ENCODE measurements at places on chromosomes 1 and 21.

DNA sequence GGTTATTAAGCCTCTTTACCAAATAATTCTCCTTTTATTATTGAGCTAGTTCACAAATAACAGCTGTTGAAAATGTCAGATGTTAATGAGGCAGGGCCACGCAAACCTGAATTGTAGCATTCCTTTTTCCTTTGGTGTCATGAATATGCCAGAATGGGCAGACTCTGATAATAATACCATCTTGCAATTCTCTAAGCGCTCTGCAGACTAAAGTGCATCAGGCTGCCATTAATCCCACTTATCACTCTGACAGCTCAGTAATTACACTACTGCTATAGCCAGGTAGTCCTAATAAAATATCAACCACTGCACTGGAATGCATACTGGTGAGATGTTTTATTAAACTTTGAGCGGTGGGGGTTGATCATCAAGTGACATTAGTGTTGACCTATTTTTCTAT, 177.7 kb downstream of the DPYD start:
- DNase-seq = no peak

DNA sequence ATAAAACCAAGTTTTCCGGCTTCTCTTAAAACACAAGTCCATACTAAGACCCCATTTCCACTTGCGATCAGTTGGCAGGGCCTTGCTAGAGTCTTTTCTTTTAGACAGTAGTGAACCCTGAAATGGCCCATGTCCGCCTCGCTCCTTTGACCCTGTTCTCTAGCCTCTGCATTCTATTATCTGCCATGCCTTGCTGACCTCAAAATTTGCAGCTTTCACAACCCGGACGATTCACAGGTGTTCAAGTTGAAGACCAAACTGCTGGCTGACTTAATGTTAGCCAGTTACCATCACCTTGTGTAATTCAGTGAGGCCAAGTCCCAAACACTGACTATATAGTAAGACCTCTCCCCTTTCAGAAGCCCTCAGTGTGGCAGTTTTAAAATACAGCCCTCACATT, 174.2 kb downstream of the PCP4 start:
- DNase-seq = no peak

DNA sequence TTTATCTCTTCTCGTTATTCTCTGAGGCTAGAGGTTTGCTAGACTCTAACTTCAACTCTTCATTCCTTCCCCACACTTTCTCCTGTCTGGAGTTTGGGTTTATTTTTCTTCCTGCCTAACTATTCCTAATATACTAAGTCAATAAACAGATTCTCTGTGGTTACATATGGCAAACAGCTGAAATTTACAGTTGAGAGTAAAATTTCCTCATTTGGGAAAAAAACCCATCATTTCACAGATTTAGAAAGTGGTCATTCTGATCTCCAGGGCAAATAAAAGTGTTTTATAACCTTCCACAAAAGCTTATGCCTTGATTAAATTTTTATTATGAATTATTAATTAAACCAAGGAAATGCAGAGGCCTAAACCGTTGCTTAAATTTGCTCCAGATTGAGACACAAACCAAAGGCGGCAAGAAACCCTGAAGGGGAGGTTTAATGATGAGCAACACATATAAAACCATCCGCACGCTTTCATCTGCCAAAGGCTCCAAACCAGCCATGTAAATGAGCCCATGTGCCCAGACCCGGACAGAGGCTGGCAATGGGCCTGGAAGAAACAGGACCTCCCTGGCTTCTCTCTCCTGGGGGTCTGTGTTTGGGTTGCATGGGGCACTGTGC, 201.7 kb upstream of the LMO4 start:
- DNase-seq = no peak

DNA sequence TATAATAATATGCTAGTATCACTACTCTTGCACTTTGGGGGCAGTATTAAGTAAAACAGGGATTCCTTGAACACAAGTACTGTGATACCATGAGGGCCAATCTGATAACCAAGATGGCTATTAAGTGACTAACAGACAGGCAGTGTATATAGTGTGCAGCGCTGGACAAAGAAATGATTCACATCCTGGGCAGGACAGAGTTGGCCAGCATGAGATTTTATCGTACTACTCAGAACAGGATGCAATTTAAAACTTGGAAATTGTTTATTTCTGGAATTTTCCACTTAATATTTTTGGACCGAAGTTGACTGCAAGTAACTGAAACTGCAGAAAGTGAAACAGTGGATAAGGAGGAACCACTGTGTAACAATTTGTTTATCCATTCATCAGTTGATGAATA, 74.6 kb downstream of the DNTTIP2 start:
- no peak for DNase-seq

DNA sequence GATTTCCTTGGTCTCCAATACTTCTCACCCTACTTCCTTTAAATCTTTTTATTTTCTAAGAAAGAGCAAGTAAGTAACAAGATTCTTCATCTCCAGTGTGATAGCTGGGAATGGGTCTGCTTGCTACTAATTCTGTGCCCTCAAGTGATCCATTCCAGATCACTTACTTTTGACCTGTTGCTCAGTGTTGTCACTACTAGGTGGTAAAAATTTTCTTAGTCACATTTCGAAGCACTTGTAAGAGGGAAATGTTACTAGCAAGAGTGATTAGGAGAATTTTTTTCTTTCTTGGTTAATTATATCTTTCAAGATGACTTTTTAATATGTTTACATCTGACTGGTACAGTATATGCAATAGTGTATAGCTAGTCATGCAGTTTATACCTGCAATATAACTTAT, 2.2 kb downstream of the UBAP2L start:
- DNase-seq = no peak

DNA sequence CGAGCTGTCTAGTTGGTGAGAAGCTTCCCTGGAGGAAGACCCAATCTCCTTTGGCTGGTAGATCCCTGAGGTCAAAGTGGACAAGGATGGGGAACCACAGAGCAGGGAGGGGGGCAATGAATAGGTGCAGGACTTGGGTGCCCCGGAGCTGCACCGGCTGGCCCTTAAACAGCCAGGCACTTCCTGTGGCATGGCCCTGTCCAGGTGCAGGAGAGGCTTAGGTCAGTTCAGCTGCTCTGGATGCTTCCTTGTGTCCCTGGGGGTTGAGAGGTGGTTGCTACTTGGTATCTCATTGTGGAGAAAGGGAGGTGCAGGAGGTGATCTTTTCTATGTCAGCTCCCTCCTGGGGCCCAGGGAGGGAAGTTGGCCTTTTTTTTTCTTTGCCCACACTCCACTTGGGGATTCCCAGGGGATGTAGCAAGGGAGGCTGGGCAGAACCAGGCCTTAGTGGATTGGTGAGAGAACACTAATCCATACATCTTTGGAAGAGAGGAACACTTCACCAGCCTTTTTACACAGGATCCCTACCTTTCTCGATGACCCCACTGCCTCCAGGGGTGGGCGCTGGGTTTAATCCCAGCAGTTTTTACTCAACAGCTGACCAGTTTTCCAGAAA, 1.2 kb upstream of the ST3GAL3 start:
- no peak for DNase-seq

GRCh38 chr1:231862611-231863010, 236.0 kb downstream of the DISC1 start:
- DNase-seq = no peak

DNA sequence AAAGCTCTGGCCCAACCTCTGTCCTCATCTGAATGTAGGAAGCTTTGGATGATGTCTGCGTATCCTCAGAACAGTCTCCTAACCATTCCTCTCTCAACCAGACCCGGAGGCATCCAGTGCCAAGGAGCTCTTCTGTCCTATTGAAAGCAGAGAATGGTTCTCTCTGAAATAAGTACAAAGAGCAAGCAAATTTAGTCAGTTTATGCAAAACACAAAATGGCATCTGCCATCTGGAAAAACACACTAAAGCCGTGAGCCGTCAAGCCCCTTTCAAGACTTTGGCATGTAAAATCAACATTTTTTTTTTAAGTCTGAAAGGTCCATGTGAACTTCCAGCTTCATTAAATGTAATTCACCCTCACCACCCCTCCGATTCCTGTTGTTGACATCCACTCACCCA, 21.7 kb upstream of the PROX1 start:
- no peak for DNase-seq

- DNase-seq = no peak
These were observed 16.6 kb downstream of the DEGS1 start for GRCh38 chr1:224199679-224200078.

DNA sequence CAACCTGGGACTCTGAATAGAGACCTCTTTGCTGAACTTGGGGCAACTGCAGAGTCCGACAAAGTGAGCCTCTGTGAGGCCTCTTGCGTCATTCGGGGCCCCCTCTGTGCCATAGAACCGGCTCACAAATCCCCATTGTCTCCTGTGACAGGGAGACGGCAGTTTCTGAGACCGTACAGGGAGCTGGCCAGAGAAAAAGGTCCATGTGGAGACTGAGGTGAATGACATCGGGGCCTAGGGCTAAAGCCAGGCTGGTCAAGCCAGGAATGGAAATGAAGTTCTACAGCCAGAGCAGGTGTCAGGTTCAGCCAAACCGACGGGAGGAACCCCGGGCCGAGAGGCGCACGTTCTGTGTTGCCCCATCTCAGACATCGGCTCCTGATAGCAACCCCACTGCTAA, 37.1 kb upstream of the TRIM67 start:
- no peak for DNase-seq

DNA sequence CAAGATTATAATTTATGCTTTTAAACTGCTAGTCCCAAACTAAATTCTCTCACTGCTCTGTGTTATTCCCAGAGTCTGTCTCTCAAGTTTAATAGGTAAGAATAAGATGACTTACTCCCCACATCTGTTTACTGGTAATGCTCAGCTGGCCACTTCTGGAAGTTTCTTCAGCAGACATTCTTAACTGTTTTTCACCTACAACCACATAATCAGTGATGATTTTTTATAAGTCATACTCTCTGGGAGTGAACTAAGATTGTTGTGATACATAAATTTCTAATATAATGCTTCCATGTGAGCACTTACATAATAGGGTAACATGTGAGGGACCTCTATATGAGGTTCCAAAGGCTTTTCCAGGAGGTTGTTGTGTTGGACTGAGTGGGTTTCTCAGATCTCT, 8.7 kb downstream of the SLAMF7 start:
- no peak for DNase-seq

All from CD4-positive, alpha-beta T cell treated with Interleukin-12 subunit alpha and Interleukin-12 subunit beta, for 1 hour (primary cell).